ENCODE measurements at places on chromosomes 4 and X. TPM values are rescaled to one million over a fixed set of nuclear protein-coding genes. Genes with fewer than 3 reads are reported as not detected.
A peak's percentile ranks its signal among the peaks of the same experiment; 100 is the strongest.

GRCh38 chr4:114783215-114783595 lies 184.6 kb downstream of the UGT8 start:
- no peak for DNase-seq

The MAGEB17 gene
- 0.55 TPM for total RNA-seq

- DNase-seq, result peak; percentile 35
These were observed 436.2 kb downstream of the KCNIP4 start for GRCh38 chr4:21512353-21512752.

- peak; percentile 54 for DNase-seq
These were observed 3.5 kb downstream of the EPGN start for GRCh38 chr4:74311696-74312313.

The RAB33B gene
- total RNA-seq, result 5.4 TPM

The ADH1B gene
- total RNA-seq, result not detected

DNA sequence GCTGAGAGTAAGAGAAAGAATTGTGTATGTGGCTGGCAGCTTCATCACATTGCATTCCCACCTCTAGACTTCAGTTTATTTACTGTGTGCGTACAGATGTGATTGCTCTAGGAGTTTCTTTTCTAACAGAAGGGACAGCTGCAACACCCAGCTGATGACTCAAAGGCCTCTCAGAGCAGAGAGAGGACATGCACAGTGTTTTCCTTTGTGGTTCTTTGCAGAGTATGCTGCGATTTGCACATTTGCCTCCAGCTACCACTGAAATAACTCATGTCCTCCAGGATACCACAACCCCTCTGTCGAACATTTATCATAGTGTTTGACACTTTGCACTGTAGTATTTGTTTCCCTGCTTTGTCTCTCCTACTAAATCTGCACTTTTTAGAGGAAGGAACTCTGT lies 294.1 kb downstream of the STIM2 start:
- DNase-seq, result peak; percentile 59

GRCh38 chr4:159232465-159233106 lies 129.7 kb downstream of the RAPGEF2 start:
- DNase-seq, result no peak

GRCh38 chr4:77332696-77333270 lies 175.8 kb downstream of the CCNG2 start:
- DNase-seq, result no peak

DNA sequence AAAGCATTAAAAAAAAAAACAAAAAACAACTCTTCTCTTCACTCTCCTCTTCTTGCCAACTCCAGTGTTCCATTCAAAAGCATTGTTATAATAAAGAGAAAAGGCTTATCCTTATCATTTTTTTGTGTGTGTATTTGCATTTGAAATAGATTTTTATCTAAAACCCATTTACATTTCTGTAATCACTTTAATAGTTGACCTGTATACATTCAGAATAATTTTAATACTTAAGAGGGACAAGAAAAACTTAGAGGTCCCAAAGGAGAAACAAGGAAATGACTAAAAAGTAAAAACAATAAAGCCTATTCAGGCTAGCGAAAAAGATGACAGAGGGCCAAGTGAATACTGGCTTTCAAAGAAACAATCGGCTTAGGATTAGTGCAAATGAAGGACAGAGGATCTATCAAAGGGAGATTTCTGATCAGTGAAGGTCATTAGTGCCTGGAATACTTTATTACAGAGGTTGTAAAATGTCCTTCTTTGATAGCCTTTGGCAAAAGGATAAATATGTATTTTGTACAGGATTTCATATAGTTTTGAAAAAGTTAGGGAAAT lies 808.3 kb downstream of the RPA4 start:
- no peak for DNase-seq

The PAGE1 gene
- not detected for total RNA-seq

GRCh38 chrX:72146527-72146926 lies 14.8 kb upstream of the RTL5 start:
- no peak for DNase-seq

GRCh38 chrX:24298191-24298590 lies 15.7 kb downstream of the SUPT20HL2 start:
- peak; percentile 20 for DNase-seq

- DNase-seq, result peak; percentile 40
These were observed 10.8 kb downstream of the CTAG1A start for GRCh38 chrX:154595559-154596249.

- no peak for DNase-seq
These were observed 222.6 kb upstream of the INTU start for GRCh38 chr4:127410201-127410600.

DNA sequence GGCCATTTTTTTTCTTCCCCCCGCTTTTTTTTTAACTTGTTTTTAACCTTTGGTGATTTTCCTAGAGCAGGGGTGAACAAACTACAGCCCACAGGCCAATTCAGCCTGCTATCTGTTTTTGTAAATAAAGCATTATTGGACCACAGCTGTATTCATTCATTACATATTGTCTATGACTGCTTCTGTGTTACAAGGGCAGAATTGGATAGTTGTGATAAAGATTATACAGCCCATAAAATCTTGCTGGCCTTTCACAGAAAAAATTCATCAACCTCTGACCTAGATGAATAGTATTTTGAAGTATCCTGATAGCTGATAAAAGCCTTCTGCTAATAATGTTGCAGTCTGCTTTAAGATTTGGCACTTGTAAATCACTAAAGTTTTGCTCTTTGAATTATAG lies 63.4 kb downstream of the SMAD1 start:
- no peak for DNase-seq

The RHOXF2B gene
- not detected for total RNA-seq

DNA sequence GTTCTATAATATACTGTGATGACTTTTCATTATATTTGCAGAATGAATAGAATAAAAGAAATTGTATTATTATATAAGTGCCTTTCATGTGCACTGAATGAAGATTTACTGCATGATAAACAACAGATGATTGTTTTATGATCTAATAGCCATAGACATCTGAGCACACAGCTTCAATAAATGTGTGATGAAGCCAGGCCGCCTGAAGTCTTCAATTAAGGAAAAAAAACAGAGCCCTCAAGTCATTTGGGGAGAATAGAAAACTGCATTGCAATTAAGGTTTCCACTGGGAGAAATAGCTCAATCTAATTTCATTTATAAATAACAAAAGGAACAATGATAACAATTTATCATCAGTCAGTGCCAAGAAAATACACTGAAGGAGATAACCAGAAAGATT lies 955.2 kb downstream of the FSTL5 start:
- no peak for DNase-seq

- no peak for DNase-seq
These were observed 609 bp upstream of the BCORL1 start for GRCh38 chrX:129981752-129982299.

The XAGE1A gene
- total RNA-seq, result 1.0 TPM

DNA sequence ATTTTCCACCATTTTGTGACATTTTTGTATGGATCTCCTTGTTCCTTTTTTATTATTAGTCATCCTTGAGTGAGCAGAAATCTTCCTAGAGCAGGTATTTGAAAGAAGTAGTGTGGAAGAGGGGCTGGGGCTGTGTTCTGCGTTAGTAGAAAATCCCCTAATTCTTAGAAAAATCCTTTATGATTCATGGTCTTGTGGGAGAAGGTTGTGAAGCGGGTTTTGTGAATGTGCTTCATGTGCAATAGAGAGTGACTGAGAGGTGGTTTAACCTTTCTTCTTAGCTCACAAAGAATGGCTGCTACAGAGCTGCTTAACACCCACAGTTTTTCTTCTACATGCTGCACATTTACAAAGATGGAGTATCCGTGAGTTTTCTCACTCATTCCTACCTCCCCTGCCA lies 220.5 kb downstream of the IDS start:
- no peak for DNase-seq

The RBM47 gene
- 2.8 TPM for total RNA-seq

The MAP7D2 gene
- 0.03 TPM for total RNA-seq

- DNase-seq, result no peak
These were observed 34.9 kb upstream of the VCX3B start for GRCh38 chrX:8429692-8430249.

DNA sequence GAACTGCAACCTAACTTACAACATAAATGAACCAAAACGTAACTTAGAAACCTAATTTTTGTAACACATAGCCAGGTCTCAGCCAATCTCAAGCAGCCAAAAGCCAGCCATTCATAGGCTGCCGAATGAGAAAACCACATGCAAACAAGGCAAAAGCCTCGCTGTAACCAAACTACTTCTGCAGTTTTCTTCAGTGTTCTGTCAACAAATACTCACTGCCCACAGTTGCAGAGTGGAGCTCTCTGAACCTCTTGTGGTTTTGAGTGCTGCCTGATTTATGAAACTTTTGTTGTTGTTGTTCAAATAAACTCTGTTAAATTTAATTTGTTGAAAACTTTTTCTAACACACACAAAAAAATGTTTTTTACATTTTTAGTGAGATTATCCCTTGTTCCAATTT lies 251.2 kb downstream of the PAPSS1 start:
- DNase-seq, result no peak

The NKX3-2 gene
- 0.03 TPM for total RNA-seq

GRCh38 chrX:124594017-124594651 lies 247.8 kb downstream of the SH2D1A start:
- DNase-seq, result peak; percentile 0

GRCh38 chr4:7511525-7511924 lies 76.8 kb upstream of the PSAPL1 start:
- DNase-seq, result no peak

GRCh38 chrX:17679820-17680219 lies 57.5 kb upstream of the SCML1 start:
- no peak for DNase-seq

DNA sequence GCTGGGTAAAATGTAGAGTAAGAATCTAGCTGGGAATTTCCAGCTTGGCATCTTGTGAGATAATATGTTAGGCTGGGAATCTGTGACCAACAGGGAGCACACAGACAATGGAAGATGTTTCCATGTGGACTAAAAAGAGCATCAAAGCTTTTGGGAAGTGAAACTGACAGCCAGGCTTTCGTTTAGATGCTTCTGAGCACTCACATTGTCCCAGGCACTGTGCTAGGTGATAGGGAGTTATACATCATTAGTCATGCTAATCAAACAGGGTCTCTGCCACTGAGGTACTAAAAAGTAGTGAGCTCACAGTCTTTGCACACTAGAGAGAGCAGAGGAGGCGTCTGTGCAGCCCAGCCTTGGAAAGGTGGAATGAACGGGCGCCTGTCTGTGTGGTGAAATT lies 101.9 kb upstream of the SCOC start:
- no peak for DNase-seq

DNA sequence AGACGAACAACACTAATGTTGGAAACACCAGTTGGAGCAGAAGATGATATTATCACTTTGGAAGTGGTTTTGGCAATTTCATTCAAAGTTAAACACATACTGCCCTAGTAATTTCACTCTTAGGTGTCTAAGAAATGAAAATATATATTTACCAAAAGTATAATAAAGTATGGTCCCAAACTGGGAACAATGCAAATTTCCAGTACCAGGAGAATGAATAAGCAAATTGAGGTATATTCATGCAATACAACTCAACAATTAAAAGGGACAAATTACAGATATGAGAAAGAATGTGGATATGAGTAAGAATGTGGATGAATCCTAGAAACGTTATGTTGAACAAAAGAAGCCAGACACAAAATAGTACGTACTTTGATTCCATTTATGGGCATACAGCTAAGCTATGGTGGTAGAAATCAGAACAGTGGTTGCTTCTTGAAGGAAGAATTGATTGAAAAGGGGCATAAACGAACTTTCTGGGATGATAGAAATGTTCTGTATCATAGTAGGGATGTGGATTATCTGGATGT lies 10.0 kb downstream of the ELMOD2 start:
- DNase-seq, result no peak

DNA sequence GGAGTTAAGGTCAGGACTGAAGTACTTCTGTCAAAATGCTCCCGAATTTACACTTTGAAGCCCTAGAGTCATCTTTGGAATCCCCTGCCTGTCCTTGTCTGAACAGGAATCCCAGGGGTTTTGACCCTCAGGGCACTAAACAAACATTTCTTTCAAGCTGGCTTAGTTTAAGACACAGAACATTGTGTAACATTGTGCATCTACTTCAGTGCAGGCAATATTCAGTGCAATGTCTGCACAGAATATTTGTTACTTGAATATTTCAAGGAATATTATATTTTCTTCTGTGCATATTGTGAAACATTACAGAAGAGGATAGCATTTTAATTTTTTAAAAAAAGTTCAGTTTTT lies 763.4 kb downstream of the PCDH18 start:
- no peak for DNase-seq

GRCh38 chrX:55056820-55057674 lies 17.8 kb upstream of the PAGE2B start:
- peak; percentile 11 for DNase-seq

DNA sequence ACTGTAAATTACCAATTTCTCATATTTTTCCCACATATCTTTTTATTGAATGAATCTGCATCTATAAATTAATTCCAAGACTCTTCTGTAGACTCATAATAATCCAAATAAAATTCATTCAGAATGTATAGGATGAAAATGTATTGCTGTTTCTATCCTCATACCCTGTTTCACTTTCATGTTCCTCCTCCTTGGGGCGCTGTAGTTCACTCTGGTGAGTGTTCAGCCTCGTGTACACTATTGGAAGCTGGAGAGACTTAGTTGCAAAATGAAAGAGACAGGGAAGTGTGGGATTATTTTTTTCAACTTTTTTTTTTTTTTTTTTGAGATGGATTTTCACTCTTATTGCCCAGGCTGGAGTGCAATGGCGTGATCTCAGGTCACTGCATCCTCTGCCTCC lies 296.1 kb downstream of the TLL1 start:
- DNase-seq, result peak; percentile 7

- DNase-seq, result peak; percentile 76
These were observed 76.7 kb downstream of the FHIP1A start for GRCh38 chr4:151485541-151486131.

DNA sequence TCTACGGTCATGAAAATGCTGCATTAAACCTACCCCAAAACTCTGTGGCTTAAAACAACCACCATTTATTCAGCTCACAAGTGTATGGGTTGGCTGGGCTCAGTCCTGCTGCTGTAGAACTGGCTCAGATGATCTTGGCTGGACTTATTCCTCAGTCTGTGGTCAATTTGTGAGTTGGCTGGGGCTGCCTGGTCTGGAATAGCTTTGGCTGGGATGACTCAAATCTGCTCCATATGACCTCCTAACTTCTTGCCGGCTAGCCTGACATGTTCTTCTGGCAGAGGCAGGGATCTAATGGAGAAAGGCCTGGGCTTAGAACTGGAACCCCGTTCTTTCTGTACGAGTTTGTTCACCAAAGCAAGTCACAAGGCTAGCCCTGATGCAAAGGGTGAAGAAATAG lies 71.7 kb downstream of the CFAP299 start:
- DNase-seq, result peak; percentile 3

- DNase-seq, result no peak
These were observed 50.6 kb downstream of the QRFPR start for GRCh38 chr4:121330180-121330665.

DNA sequence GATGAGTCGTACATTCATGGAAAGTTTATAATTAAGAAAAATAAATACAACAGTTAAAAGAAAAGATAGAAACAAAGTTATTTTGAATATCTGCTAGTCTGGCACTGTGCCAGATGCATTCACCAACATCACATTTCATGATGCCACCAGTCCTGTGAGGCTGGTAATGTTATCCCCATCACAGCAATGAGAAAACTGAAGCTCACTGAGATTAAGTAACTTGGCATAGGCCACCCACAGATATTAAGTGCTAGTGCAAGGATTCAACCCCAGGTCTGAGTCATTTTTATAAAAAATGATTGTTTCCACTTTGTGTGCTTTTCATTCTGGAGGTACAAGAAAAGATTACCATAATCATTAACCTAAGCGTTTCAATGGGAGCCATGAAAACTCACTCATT lies 65.0 kb upstream of the IL15 start:
- no peak for DNase-seq

The TBX22 gene
- not detected for total RNA-seq
